Panc1 (cell line): ENCODE measurements at places on chromosomes 5 and 9.

GRCh38 chr9:113665064-113665463 is 201.5 kb downstream of the RGS3 start:
- no peak overlapping the region for H3K4me3 ChIP-seq
- no peaks in the 10 kb centered on the region for H3K27me3 ChIP-seq
- no peaks in the 10 kb centered on the region for H3K36me3 ChIP-seq

DNA sequence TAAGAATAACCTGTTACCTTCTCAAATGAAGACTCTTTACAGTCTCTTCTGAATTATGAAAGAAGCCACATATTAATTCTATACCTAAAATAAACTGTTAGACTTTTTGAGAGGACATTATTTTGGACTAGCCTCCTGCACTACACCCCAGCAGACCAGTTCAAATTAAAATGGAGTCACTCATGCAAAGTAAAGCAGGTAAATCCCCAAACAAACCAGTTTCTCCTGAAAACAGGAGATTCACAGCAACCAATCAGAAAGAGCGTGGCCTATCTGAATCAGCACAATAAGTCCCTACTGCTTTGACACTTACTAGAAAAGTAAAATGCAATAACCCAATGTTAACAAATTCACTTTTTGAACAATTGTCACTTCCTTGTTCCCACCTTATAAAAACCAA is 58.8 kb downstream of the PTBP3 start:
- no peaks in the 10 kb centered on the region for H3K4me1 ChIP-seq
- no peak for DNase-seq
- no peaks in the 10 kb centered on the region for H3K36me3 ChIP-seq
- no peaks in the 10 kb centered on the region for H3K27me3 ChIP-seq
- H3K4me3 ChIP-seq: no peak overlapping the region

- no peak overlapping the region for H3K4me3 ChIP-seq
- no peaks in the 10 kb centered on the region for H3K27me3 ChIP-seq
- DNase-seq: no peak
Measured at GRCh38 chr9:107213080-107213479, 70.0 kb upstream of the RAD23B start.

- H3K27me3 ChIP-seq: no peaks in the 10 kb centered on the region
- no peak overlapping the region for H3K27ac ChIP-seq
- H3K36me3 ChIP-seq: peaks cover 5% of the 10 kb centered on the region
- DNase-seq: no peak
- H3K4me3 ChIP-seq: no peak overlapping the region
Measured at GRCh38 chr9:92057226-92057625, 58.0 kb downstream of the SPTLC1 start.

GRCh38 chr5:139058121-139058520 is 140.0 kb downstream of the SIL1 start:
- no peak for DNase-seq
- H3K4me3 ChIP-seq: no peak overlapping the region
- H3K4me1 ChIP-seq: no peaks in the 10 kb centered on the region
- H3K27ac ChIP-seq: no peak overlapping the region

GRCh38 chr9:77879437-77879943 is 152.1 kb downstream of the GNAQ start:
- H3K4me3 ChIP-seq: no peak overlapping the region
- DNase-seq: no peak
- no peak overlapping the region for H3K27ac ChIP-seq
- H3K27me3 ChIP-seq: no peaks in the 10 kb centered on the region

- no peaks in the 10 kb centered on the region for H3K36me3 ChIP-seq
Measured at GRCh38 chr9:93658184-93658925, 82.0 kb downstream of the PHF2 start.

GRCh38 chr5:10323588-10324488 is 16.1 kb upstream of the CMBL start:
- DNase-seq: no peak
- no peak overlapping the region for H3K4me3 ChIP-seq
- no peak overlapping the region for H3K27ac ChIP-seq
- H3K4me1 ChIP-seq: no peaks in the 10 kb centered on the region

DNA sequence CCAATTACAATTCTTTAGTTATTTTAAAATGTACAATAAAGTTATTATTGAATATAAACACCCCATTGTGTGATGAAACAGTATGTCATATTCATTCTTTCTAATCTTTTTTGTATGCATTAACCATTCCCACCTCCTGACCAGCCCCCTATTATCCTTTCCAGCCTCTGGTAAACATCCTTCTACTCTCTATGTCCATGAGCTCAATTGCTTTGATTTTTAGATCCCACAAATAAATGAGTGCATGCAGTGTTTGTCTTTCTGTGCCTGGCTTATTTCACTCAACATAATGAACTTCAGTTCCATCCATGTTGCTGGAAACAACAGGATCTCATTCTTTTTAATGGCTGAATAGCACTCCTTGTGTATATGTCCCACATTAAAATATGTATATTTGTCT is 1858.9 kb upstream of the C9orf72 start:
- no peak overlapping the region for H3K27ac ChIP-seq
- no peaks in the 10 kb centered on the region for H3K27me3 ChIP-seq
- no peak for DNase-seq

GRCh38 chr5:68046445-68046844 is 169.1 kb upstream of the PIK3R1 start:
- H3K27me3 ChIP-seq: no peaks in the 10 kb centered on the region
- no peaks in the 10 kb centered on the region for H3K36me3 ChIP-seq
- no peak overlapping the region for H3K27ac ChIP-seq
- H3K4me1 ChIP-seq: no peaks in the 10 kb centered on the region

GRCh38 chr9:69198521-69199220 is 24.6 kb downstream of the TJP2 start:
- no peaks in the 10 kb centered on the region for H3K27me3 ChIP-seq
- no peak overlapping the region for H3K27ac ChIP-seq
- no peak overlapping the region for H3K4me3 ChIP-seq
- DNase-seq: no peak

- no peaks in the 10 kb centered on the region for H3K36me3 ChIP-seq
- H3K4me1 ChIP-seq: peaks cover 2% of the 10 kb centered on the region; the same call in 1 of the 2 replicates
- H3K4me3 ChIP-seq: no peak overlapping the region
- H3K27me3 ChIP-seq: no peaks in the 10 kb centered on the region
Measured at GRCh38 chr5:14133394-14133793, 9.7 kb upstream of the TRIO start.

- no peak for DNase-seq
- H3K27ac ChIP-seq: no peak overlapping the region
- no peak overlapping the region for H3K4me3 ChIP-seq
- peaks cover 15% of the 10 kb centered on the region; the same call in 1 of the 2 replicates for H3K36me3 ChIP-seq
Measured at GRCh38 chr5:88203981-88204750, 64.5 kb downstream of the TMEM161B start.

GRCh38 chr5:31730139-31730538 is 91.2 kb downstream of the PDZD2 start:
- H3K4me1 ChIP-seq: no peaks in the 10 kb centered on the region
- no peaks in the 10 kb centered on the region for H3K36me3 ChIP-seq
- no peaks in the 10 kb centered on the region for H3K27me3 ChIP-seq
- no peak overlapping the region for H3K27ac ChIP-seq
- no peak for DNase-seq

GRCh38 chr5:5271786-5272321 is 131.7 kb downstream of the ADAMTS16 start:
- H3K27me3 ChIP-seq: no peaks in the 10 kb centered on the region
- no peak overlapping the region for H3K27ac ChIP-seq
- H3K4me3 ChIP-seq: no peak overlapping the region; the same call in 1 of the 2 replicates
- 0 out of 2 replicates have a peak, but pooled peaks cover 2% of the 10 kb centered on the region for H3K4me1 ChIP-seq
- DNase-seq: no peak
